ENCODE measurements at places on chromosomes 12 and 14.
A peak's percentile ranks its signal among the peaks of the same experiment; 100 is the strongest.

DNA sequence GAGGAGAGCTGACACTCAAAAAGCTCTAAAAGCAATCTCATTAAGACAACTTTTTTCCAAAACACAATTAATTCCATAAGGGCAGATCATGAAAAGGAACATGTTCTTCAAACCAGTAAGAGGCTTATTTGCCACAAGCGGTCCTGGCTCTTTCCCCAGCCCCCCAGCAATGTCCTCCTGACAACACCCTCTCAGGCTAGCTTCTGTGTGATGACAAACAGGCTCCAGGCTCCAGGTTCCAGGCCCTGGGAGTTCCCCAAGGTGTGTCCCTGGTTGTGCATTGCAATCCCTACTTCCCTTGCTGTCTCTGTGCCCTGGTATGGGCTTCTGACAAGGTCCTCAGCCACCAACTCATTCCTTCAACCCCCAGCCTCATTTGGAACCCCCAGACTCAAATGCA is 8.9 kb downstream of the HVCN1 start:
- no peak for DNase-seq

GRCh38 chr14:66652525-66653106 is 144.7 kb downstream of the GPHN start:
- no peak for DNase-seq

DNA sequence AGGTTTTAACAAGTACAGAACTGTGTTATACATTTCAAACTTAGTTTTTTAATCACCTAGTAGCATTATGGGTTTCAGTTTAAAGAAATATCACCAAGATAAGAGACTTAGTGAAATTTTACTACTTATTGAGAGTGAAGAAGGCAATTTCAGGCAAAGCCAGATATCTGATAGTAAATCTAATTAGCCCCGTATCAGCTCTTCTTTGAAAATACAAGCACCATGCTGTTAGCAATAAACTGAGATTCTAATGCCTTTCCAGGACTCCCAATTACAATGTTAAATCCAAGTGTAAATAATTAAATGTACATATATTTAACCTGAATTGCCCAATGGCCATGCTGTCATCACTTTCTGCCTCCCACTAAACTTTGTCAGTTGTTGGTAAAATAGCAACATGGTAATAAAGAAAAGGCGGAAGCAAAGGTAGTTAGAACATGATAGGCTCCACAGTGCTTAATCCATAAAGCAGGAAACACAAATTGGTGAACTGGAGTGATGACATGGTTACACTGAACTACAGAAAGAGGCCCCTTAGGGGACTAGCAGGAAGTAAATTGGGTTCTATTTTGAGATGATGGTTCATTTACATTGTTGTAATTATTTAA is 646.1 kb downstream of the C12orf50 start:
- DNase-seq, result no peak

DNA sequence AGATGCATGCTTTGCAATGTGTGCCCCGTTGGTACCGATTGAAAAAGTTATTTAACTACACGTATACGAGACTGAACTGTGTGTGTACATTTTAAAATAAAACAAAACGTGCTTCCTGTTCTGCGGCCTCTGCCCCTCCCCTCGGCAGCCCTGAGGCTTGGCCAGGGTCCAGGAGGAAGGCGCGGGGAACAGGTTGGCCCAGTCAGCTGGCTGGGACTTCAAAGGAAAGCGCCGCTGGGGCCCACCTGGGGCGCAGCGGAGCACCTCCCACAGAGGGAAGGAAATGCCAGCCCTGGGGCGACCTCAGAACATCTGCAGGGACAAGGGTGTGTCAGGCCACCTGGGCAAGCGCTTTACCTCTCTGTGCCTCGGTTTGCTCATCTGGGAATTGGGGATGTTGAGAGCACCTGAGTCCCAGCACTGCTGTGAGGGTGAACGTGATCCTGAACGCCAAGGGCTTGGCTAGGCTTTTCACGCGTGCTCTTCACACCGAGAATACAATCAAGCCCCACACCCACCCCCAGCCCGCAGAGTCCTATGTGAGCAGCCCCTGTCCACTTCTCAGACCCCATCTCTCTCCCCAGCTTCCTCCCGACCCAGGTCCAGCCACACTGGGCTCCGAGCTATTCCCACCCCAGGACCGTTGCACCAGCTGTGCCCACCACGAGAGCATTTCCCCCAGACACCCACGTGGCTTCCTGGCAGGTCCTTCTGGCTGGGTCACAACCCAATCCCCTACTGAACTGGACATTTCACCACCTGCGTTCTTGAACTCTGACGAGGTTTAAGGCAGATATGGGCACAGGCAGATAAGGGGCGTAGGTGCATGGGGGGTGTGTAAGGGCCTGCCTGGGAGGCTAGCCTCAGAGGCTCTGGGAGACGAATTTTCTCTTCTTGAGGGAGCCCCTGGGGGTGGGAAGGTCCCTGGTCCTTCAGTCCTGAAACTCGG is 41.9 kb upstream of the NCOR2 start:
- peak; percentile 81 for DNase-seq

GRCh38 chr14:67332468-67332867 is 27.1 kb downstream of the ATP6V1D start:
- no peak for DNase-seq

DNA sequence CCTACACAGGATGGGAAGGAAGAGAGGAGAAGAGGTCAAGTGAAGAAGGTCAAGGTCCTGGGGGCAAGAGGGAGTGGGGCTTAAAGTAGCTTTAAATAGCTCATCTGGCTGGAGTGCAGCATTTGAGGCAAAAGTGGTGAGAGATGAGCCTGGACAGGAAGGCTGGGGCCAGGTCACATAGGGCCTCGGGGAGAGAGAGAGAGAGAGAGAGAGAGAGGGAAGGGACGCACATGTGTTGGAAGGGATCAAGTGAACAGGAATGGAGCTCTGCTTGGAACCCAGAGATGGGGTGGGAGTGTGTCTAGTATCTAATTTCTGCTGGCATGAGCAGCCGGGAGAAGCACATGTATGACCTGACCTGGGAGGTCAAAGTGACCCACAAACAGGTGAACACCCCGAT is 407.5 kb downstream of the MED13L start:
- DNase-seq, result no peak

DNA sequence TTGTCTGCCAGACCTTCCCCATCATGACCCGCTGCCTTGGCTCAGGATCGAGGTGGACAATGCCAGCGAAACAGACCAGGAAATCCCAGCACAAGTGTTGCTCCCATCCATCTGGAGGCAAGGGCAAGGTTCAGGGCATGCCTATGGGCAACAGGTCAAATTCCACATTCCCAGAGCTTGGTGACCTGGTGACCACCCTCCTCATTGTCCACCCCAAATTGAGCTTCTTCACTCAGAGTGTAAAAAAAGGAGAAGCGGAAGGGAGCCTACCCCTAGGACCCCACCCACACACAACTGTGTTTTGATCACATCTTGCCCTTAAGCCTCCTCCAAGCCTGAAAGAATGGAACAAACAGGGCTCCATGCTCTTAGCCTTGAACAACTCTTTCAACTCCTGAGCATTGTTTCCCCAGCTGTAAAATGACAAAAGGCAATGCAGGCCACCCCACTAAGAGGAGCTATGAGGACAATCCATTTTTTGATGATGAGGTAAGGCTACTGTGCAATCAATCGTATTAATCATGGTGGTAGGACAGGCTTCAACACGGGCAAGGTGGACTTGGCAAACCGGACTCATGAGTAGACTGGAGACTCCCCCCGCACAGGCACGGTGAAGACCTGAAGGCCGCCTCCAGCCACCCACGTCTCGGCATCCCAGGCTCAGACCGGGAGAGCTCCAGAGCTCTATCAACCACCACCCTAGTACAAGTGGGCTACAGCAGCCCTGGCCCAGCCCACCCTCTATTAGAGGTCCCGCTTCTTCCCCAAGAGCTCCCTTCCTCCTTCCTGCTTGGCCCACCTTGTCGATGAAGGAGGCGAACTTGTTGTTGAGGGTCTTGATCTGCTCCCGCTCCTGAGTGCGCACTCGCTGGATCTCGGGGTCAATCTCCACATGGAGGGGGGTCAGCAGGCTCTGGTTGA is 866 bp downstream of the KRT79 start:
- DNase-seq, result no peak

GRCh38 chr12:63103494-63104131 is 47.4 kb downstream of the AVPR1A start:
- no peak for DNase-seq

DNA sequence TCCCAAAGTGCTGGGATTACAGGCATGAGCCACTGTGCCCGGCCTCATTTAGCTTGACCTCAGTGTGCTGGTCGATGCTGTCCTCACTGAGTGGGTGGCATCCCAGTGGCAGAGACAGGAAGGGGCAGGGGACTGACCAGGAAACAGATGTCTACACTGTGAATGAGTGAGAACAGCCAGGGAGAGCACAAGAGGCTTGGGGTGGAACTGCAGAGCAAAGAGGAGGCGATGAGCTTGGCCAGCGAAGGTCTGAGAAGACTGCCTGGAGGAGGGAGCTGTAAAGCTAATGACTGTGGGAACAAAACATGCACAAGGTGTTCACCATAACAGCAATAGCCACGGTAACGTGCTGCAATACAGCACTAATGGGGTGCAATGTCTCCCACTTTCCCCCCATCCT is 57.2 kb upstream of the BEGAIN start:
- no peak for DNase-seq

DNA sequence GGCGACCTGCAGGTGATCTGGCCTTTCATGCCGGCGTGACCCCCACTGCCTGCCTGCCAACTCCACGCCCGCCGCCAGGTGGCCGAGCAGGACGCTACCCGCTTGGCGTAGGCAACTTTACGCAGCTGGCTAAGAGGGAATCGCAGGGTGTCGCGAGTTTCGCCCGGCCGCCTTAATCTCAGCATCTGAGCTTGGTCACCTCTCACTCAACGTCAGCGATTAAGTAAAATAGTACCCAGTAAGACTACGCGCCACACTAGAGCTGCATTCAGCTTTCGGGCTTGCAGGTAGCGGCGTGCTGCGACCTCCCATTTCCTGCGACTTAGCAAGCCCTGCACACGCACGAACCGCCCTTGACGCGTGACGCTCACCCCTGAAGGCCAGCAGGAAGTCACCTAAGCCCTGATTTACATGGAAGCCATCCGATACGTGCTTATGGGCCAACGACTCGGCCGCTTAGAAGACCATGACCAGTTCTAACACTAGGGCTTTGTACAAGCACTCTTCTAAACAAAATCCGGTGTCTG is 33.2 kb downstream of the WBP11 start:
- peak; percentile 89 for DNase-seq

- DNase-seq, result no peak
Measured at GRCh38 chr14:90666571-90666970, 149.7 kb downstream of the TTC7B start.

- DNase-seq, result no peak
Measured at GRCh38 chr12:18754124-18754707, 16.3 kb downstream of the CAPZA3 start.

GRCh38 chr12:48788854-48789775 is at the start of gene ADCY6:
TSS of gene ADCY6 (minus strand) at chr12:48789089. CDS start at chr12:48783434, 5,655 bp downstream.
- DNase-seq, result no peak

DNA sequence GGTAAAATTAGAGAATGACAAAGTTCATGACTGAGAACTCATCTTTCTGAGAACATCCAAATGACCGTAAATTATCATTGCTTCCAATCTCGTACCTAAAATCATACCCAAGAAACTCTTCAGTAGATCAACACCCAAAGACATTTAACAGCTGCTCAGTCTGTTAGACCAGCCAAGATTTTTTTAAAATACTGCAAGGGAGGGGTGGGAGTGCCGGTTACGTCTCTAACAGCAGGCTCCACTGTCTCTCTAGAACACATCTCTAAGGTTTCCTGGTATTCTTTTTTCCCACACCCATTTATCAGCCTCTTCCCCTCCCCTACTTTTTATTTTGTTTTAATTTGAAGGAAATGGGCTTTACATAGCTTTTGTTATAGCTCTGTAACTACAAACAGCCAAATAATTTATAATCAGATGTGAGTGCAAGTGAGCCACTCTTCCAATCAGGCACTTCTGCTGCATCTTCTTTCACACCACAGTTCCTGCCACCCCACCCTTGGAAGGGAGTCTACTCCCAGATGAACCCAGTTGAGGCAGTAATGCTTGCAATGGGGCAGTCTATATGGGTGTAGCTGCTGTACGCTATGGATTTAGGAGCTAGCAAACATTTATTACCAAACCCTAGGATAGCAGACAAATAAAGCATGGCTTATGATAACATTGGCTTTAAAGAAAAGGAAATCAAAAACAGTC is 21.9 kb downstream of the PTPRB start:
- no peak for DNase-seq

DNA sequence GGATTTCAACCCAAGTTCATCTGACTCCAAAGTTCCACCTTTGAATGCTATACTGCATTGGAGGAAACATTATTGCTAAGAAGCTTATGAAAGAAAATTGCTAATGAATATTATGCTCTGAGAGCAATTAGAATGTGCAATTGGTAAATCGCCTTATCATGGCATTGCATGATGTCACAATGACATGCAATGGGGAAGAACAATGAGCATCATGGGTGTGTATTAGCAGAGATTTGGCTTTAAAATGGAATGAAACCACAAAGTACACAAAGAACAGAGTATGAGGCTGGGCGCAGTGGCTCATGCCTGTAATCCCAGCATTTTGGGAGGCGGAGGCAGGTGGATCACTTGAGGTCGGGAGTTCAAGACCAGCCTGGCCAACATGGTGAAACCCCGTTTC is 34.7 kb downstream of the FOS start:
- no peak for DNase-seq

DNA sequence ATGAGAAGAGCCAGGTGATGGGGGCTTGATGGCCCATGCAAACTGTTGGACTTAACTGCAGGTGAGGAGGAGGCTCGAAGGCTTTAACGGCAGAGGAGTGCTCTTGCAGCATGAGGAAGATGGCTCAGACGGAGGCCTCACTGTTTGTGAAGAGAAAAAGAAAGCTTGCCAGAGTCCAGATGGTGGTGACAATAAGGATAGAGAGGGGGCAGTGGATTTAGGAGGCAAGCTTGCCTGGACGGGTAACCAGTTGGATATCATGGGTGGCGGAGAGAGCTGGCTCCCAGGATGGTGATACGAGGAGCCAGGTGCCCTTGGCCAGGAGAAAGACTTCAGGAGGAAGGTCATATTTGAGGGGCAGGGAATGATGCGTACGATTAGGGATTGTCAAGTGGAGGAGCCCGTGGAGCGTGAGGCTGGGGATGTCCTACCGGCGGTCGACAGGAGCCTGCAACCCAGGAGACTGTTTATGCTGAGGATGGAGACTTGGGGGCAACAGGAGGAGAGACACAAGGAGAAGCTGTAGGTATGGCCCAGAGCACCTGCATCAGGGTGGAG is 71.8 kb downstream of the CACNA1C start:
- DNase-seq, result no peak

- no peak for DNase-seq
Measured at GRCh38 chr12:66653796-66654195, 25.1 kb downstream of the GRIP1 start.

- no peak for DNase-seq
Measured at GRCh38 chr12:24591715-24592440, 357.0 kb downstream of the BCAT1 start.

GRCh38 chr12:116919247-116919661 is 8.5 kb downstream of the FBXW8 start:
- no peak for DNase-seq
